ENCODE measurements at places on chromosomes 11 and 22.
A peak's percentile ranks its signal among the peaks of the same experiment; 100 is the strongest.

DNA sequence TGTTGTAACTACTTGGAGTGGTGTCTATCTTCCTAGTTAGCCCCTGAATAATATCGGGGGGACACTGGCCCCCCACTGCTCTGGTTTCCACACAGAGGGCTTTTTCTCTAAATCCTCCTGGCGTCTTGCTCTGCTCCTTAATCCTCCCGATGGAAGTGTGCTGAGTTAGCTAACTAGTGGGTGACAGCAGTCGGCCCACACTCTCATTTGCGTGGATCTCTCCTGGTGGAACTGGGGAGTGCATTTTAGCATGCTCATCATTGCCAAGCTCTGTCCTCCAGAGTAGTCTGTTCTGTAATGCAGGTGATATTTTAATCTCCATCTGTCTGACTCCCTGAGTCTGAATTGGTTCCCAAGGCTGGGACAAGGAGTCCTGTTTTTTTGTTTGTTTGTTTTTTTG is 46.1 kb upstream of the RASSF10 start:
- no peak for DNase-seq

DNA sequence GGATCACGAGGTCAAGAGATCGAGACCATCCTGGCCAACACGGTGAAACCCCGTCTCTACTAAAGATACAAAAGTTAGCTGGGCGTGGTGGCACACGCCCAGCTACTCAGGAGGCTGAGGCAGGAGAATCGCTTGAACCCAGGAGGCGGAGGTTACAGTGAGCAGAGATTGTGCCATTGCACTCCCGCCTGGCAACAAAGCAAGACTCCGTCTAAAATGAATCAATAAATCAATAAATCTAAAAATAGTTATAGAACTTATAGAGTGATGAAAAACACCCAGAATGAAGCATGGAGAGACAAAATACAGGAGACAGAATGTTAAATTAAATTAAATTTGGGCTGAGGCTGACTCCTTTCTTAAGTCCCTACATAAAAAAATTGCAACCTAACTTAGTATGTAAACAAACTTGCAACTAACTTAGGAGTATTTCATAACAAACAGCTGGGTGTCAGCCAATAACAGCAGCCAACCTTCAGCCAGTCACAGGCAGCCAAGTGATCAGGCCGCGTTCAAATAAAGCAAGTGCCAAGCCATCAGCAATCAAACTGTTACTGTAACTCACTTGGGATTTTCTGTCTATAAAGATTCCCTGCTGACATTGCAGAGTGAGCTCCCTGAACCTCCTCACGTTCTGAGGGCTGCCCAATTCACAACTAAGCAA is 7.3 kb upstream of the TP53AIP1 start:
- DNase-seq, result no peak

DNA sequence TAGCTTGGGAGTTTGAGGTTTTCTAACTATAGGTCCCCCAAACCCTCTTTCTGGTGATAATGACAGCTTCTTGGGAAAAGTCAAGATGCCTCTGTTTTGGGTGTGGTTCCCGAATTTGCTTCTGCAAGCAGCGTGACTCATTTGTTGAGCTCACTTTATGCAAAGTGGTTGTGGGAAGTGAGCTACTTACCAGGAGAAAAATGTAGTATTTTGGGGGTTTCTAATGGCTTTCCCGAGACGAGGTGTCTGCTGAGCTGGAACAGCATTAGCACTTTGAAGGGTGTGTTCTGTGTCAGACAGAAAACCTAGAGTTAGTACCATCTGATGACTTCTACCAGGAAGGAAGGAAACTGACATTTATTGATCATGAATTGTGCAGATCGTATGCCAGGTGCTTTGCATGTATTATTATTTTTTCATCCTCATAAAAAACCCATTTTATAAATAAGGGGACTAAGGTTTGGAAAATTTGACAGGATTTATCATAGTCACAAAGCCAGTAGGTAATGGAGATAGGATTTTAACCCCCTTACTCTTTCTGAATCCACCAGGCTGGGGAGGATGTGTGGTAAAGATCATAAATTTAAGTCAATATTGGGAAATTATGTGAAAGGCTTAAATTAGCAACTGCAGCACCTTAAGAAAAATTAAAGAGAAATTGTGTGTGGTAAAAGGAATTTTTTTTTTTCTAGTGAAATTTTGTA is 108.8 kb upstream of the CD44 start:
- DNase-seq, result peak; percentile 17

- no peak for DNase-seq
Observed at GRCh38 chr22:30314915-30315314, 11.8 kb downstream of the TBC1D10A start.
